ENCODE measurements at places on chromosomes 2 and 18.

DNA sequence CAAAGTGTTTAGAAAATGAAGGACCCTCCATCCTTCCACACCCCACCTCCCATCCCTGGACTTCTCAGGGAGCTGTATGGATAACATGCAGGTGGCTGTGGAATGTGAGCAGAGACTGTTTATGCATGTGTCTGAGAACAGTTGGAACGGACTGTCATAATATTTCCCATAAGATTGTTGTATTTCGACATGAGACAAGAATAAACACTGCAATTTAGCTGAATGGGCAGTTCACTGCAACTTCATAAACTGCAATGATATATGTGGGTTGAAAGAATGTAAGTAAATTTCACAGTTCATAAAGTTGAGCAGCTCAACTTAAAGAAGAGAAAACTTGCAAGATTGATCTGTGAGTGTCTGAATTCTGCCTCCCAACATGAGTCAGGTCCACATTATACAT, 74.6 kb downstream of the MEP1B start:
- DNase-seq = no peak

GRCh38 chr2:27799646-27800010, 28.1 kb downstream of the MRPL33 start:
- no peak for DNase-seq

- no peak for DNase-seq
These were observed 6.0 kb downstream of the SRBD1 start for GRCh38 chr2:45605116-45605515.

GRCh38 chr2:137842430-137842829, 121.8 kb upstream of the HNMT start:
- no peak for DNase-seq

- DNase-seq = no peak
These were observed 4.3 kb upstream of the SNTG2 start for GRCh38 chr2:946073-946948.

- peak; percentile 99 for DNase-seq
These were observed at the start of gene ACTR3 for GRCh38 chr2:113889471-113890252. TSS of gene ACTR3 (plus strand) at chr2:113890089. CDS start at chr2:113890280, 191 bp downstream.

GRCh38 chr2:61993422-61994024, 88.0 kb downstream of the COMMD1 start:
- DNase-seq = peak; percentile 14

DNA sequence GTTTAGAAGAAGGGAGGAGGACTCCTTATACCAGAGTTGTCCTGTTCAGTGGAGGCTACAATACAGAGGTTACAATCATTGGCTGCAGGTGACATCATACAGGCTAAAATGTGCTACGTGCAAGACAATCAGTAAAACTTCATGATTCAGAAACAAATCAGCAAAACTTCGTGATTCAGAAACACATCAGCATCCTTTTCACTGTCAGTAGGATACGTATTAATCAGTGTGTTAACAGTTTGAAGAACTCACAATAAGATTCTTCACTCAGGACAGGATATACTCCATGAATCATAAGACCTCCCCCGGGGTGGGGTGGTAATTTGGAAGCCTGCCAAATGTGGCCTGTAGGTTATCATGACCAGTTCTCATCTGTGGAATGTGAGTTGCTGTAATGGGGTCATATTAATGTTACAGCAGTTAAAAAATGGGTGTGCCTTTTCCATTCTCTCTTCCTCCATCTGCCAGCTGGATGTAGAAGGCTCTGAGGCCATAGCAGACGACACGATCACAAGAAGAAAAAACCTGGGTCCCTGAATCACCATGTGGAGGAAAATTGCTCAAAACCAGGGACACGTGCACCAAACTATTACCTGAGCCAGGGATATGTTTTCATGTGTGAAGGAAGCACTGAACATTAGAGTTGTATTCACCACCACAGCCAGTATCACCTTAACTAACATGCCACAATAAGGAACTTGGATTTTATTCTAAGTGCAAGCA, 134.8 kb upstream of the CREB1 start:
- no peak for DNase-seq

- DNase-seq = no peak
These were observed 353.1 kb downstream of the ARHGAP15 start for GRCh38 chr2:143482316-143482715.

DNA sequence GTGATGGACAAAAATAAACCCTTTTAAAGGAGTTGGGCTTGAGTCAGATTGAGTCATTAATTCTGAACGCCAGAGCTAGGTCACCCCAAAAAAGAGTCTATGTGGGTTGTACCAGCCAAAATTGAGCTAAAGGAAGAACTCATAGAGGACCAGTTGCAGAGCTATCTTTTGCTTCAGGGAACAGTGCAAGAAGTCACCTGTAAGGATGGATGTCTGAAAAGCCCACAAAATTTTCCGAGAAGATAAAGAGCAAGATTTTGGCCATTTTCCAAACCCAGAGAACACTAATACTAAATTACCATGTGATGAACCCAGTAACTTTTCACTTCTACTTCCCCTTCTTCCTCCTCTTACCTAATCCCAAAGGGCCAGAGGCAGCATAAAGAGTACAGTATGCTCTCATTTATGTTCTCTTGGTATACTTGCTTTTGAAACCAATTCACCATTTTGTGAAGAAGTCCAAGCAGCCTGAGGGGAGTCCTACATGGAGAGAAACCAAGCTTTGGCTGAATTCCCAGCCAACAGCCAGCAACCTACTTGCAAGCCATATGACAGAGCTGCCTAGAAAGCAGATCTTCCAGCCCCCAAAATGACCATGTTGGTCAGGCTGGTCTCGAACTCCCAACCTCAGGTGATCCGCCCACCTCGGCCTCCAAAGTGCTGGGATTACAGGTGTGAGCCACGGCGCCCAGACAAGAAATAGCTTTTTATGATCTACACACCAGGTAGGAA, 551.7 kb downstream of the SATB2 start:
- no peak for DNase-seq

DNA sequence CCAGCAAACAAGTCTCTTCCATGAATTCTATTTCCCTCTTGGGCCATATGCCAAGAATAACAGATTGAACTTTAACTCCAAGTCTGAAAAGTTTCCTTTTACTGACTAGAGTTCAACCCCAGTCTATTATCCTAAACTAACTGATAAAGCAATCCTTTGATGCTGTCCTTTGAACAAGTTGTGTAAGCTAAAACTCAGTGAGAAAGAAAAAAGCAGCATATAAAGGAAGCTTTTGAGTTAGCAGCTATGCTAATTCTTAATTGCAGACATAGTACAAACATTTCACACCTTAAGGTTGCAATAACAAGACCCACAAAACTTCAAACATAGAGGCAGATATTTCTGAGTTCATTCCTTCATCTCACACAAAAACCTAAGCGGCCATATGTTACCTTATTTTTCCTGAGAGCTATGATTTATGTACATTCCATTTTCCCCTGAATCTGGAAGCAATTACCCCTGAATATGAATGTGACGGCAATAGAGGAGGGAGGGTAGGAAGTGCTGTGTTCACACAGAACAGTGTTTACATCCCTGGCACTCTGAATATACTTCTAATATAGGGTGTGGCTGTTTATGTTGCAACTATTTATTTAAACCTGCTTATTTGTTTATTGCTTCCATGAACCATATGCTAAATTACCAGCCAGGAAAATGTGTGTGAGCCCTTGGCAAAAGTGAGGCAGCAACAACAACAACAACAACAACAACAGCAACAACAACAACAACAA, 180.6 kb downstream of the IRS1 start:
- DNase-seq = no peak

DNA sequence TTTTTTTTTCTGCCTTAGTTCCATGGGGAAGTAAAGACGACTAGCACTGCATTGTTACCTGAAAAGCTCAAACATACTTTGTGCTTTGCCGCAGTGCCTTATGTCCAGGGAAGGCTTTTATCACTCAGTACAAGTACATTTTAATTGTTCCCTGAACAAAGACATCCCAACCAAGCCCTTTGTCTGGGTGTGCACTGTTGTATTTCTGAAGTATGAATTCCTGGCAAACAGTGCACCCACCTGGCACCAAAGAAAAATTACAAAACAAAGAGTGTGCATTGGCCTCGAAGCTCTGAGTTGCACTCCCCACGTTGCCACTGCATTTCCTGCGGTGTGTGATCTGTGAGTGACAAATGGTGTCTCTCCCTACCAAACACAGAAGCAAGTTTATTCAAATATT, 858.5 kb upstream of the PIK3C3 start:
- DNase-seq = no peak

- no peak for DNase-seq
These were observed 659.5 kb upstream of the HS6ST1 start for GRCh38 chr2:128978212-128978611.

DNA sequence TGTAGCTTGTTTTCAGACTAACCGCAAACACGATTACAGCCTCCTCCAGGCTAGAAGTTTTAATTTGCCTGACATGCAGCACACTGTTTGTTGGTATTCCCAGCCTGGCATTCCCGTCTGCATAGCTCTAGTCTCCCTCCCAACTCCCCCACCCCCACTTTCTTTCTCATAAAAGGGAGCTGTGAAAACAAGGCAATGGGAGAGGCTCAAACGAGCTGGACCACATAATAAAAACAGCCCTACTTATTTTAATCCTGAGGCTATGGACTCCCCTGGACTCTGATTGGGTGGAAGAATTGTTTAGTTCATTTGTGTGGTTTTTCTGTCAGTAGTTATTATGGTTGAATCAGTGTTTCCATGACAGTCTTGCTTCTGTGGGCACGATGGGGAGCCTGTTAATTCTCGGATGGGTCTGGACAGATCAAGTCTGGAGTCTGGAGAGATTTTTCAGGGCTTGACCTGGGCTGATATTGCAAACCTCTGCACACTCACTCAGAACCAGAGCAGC, 1.2 kb downstream of the STON1 start:
- DNase-seq = no peak

GRCh38 chr18:50836521-50836957, 16.7 kb upstream of the MRO start:
- peak; percentile 2 for DNase-seq

DNA sequence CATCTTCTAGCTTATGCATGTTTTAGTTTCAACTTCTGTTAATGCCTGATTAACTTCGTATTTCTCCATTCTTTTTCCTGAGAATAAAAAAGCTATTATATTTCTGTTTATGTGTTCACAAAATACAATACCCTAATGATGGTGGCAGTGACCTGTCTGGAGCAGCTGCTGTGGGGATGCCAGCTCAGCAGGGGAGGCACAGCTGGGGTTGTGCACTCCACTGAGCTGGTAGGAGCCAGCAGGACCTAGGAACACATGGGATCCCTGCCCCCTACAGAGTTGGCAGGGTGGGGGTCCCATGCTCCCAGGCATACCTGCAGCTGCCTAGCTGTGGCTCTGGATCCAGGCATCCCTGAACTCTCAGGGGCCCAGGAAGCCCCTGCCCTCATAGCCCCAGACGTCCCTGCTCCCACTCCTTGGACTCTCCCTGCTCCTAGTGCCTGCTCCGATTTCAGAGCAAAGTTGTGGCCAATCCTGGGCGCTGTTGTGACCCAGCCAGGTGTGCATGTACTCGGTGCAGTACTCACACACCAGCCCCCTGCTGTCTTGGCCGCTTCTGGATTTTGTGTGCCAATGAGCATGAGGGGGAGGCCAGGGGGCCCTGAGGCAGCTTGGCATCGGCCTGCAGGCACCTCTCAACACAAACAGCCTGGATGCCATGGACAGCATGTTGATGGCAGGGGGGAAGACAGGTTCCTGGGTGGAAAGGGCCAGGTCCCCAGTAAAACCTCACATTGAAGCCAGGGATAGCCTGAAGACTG, 546.0 kb downstream of the ZNF804A start:
- no peak for DNase-seq

- no peak for DNase-seq
These were observed 37.3 kb downstream of the RHBDD1 start for GRCh38 chr2:226873051-226873620.

DNA sequence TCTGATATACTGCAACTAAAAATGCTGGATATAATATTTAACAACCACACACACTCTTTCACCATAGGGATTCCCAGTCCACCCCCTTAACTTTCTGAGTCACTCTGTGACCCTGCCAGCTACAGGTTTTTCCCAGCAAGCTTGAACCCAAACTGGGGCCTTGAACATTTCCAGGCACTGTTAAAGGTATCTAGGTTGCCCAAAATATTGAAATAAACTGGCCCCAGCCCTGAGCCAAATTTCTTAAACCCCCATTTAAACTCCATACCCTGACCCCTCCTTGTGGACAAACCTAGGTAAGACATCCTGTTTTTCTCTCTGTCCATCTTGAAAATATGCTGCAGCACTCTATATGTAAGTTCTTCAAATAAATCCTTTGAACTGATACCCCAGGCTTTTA, 19.7 kb upstream of the DCTN1 start:
- peak; percentile 50 for DNase-seq

DNA sequence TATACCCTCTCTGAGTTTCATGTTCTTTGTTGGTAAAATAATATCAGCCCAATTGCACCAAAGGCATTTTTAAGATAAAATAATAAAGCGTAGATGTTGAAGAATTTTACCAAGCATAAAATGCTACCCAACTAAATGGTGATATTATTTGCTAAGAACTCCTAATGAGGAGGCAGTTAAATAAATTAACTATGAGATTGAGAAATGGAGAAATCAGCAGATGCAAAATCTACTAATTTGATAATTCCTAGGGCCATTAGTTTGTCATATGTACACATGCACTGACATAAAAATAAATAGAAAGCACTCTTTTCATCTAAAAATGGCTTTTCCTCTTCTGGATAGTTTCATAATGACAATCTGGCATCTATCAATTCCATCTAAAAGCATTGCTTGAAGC, 681.5 kb upstream of the FAM98A start:
- DNase-seq = no peak

- DNase-seq = no peak
These were observed 495.8 kb downstream of the NRXN1 start for GRCh38 chr2:50535971-50536759.

DNA sequence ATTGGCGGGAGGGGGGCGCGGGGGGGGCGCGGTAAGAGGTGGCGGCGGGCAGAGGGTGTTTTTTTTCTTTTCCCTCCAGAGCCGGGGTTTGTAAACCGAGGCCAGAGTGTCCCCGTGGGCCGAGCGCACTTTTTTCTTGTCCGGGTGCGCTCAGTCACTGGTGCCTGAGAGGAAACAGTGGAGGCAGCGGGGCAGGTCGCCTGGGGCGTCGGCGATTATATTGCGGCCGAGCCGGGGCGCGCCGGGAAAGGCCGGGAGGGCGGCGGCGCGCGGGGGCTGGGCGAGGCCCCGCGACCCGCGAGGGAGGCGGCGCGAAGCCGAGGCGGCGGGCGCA, 275 bp downstream of the HOXD8 start:
- no peak for DNase-seq
